ENCODE measurements at places on chromosomes 1 and 21.

- no peak for DNase-seq
These were observed 41.2 kb downstream of the TDRD5 start for GRCh38 chr1:179632868-179633267.

- no peak for DNase-seq
These were observed 48.6 kb downstream of the ITPKB start for GRCh38 chr1:226690460-226690982.

GRCh38 chr21:36134803-36135390, at the start of gene CBR3:
TSS of gene CBR3 (plus strand) at chr21:36135079. CDS start at chr21:36135193, 114 bp downstream.
- peak; percentile 45 for DNase-seq

GRCh38 chr1:193348091-193348768, 161.8 kb upstream of the B3GALT2 start:
- no peak for DNase-seq

DNA sequence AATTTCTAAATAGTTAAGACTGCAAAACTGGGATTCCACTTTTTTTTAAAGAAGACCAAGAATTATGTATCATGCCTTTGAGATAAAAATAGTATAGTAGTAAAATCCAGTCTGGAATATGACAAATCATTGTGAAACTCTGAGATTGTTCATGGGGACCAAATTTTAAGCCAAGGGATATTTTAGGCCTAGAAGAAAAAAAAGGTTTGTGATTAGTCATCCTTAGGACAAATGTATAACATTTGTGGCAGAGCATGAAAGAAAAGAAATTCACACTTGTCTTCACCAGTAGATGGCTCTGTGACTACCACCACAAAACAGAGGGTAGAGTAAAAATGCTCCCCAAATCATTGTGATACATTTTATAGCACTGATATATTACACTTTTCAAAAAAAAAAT, 226.1 kb downstream of the KCTD3 start:
- DNase-seq: peak; percentile 3

GRCh38 chr1:241838897-241839296, 9.1 kb upstream of the EXO1 start:
- DNase-seq: no peak

DNA sequence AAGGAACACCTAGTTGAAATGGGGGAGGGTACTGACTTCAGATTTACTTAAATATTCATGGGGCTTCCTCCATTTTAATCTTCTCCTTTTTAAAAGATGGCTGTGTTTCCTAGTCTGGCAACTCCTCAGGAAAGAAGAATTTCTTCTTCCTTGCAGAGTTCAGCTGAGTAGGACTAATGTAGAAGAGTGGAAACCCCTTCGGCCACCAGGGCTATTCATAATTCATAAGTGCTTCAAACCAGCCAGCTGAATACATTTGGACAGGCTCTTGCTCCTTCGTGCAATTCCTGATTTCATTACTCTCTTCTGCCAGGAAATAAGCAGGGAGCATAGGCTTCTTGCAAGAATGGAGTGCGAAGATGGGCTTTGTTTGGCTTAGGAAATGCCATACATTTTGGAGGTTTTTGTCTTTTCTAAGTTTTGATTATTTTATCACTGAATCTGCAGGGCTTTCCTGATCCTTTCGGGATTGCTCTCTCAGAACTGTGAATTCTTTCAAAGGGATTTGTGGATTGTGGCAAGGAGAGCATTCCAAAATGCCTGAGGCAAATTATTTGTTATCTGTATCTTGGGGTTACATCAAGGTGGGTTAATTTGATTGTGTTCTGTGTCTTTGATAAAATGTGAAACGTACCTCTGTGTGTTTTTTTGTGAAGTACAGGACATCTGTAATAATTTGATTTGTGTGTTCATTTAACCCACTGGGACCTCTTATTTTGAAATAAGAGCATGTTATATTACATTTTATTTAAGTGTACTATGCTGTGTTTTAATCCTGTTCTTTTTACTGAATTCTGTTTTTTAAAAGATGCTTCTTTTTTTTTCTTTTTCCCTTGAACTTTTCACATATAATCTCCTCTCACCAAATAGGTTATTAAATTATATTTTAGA, 179.4 kb upstream of the SGIP1 start:
- DNase-seq: no peak

GRCh38 chr1:248905662-248906008, 400 bp upstream of the PGBD2 start:
- no peak for DNase-seq

GRCh38 chr1:42380586-42381279, at the start of gene RIMKLA:
TSS of gene RIMKLA (plus strand) at chr1:42380792. CDS start at chr1:42380935, 143 bp downstream.
- peak; percentile 45 for DNase-seq
